ENCODE measurements at places on chromosomes 6 and 20.

- DNase-seq: no peak
Observed at GRCh38 chr6:99530627-99531026, 15.4 kb upstream of the USP45 start.

- DNase-seq: no peak
Observed at GRCh38 chr6:132253211-132253610, 148.1 kb downstream of the MOXD1 start.

DNA sequence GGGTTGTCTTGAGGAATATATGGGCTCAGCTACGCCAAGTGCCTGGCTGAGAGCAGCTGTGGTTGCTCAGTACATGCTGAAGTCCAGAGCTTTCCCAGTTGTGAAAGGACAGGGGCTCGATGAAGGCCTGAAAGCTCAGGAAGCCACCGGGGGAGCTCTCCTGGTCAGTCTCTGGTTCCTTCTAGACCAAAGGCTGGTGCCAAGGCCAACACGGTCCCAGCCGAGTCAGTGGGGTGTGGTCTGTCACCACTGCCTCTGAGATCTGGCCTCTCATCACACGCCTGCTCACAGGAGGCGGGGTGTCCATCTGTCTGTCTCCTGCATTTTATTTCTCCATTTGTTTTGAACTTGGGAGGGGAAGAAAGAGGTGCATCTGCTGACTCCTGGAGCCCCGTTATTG lies 4.9 kb upstream of the FAM83C start:
- no peak for DNase-seq

DNA sequence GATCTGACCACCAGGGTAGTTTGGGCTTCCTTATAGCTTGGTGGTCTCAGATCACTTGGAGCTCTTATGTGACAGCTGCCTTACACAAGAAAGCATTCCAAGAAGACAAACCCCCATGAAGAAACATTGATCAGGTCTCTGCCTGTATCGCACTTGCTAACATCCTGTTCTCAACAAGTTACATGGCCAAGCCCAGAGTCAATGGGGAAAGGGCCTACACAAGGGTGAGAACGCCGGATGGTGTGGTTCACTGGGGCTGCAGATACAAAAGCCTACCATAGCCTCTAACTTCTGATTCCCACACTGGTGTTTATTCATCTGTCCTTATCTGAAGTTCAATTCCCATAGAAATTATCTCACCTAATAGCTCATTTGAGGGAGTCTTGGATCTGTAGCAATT lies 235.5 kb downstream of the SYNDIG1 start:
- no peak for DNase-seq

DNA sequence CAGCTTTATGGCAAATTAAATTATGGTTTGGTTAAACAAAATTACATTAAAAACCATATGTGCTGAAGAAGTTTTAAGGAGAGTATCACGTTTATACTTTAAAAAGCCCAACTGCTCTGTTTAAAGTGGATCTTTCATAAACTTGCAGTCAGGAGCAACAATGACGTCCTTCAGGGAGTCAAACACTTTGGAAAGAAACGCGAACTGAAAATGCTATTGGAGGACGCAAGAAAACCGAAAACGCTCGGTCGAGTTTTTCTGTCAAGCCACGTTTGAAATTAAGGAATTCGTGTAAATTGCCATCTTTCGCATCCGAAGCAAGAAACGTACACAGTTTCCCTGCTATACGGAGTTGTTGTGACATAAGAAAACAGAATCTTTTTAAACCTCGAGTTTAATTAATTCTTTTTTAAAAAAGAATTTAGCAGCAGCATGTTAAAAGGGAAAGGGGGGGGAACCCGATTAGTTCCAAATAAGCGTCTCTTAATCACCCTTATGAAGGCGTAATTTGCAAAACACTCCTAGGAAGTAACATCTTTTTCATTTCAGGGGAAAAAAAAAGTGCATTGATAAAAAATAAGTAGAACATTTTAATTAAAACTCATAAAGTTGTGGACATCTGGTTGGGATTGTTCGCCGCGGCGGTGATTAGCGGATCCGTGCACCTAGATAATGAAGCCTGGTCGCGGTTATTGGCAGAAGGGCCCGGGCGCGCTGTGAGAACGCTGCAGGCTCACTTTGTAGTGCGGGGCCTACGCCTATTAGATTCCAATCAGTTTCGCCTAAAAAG lies 295.4 kb downstream of the TFAP2C start:
- no peak for DNase-seq

DNA sequence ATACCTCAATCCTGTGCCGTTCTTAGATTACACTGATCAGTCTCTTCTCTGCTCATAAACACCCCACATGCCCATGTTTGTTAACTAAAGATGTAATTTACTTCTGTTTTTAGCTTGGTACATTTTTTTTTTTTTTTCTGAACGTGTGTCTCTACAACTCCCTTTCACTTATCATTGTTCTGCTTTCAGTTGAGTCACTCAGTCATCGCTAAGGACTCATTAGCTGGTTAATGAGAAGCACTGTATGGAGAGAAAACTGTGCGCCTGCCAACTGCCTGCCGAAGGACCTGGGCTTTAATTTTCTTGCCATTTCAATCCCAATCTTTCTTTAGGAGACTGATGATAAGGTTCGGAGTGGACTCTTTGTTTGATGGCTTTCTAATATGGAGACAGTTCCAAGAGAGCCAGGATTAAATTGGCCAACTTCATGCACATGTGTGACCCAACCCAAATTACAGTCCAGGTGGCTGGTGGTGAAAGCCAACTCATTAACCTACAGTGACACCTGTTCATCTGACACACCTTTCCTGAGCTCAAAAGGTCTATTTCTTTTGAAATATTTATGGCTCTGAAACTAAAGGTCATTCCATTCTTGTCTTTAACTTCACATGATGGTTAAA lies 334.1 kb downstream of the BCKDHB start:
- no peak for DNase-seq

GRCh38 chr6:52328303-52328662 lies 33.7 kb upstream of the PAQR8 start:
- no peak for DNase-seq

GRCh38 chr6:36677059-36677749 lies 1.3 kb upstream of the CDKN1A start:
- DNase-seq: no peak

Measured in activated CD8-positive, alpha-beta T cell treated with anti-CD3 and anti-CD28 coated beads, Interleukin-2, amount 10 ng/mL, durations not matched to agents 7 days and 5 days (primary cell).